ENCODE measurements at places on chromosomes 5 and 9.

DNA sequence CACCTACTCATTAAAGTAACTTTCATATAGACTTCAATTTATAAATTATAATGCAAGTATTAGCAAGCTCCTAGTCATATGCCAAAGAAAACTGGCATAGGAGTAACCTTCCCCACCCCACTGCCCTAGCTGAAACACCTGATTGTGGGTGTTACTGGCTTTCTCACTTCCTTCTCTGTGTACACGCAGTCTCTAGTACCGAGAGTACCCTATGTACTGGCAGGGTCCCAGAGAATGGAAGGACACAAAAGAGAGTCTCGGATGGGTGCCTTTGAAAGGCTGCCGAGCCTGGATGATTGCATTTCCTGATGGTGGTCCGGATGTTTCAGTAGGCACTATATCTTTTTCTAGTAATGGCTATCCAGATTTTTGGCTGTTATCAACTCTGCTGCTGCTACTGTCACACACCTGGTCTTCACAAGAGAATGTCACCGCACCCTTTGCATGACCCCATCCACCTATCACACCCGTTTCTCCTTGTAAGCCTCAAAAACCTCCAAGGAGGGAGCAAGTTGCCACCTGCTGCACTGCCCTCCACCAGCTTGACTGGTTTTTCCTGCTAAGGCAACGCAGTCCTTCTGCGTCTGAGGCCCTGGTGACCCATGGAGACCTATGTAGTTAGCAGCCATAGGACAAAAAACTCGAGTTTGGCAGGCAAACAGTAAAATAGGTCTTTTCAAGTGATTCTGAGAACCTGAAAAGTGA lies 53.8 kb upstream of the CLINT1 start:
- no peak for DNase-seq

DNA sequence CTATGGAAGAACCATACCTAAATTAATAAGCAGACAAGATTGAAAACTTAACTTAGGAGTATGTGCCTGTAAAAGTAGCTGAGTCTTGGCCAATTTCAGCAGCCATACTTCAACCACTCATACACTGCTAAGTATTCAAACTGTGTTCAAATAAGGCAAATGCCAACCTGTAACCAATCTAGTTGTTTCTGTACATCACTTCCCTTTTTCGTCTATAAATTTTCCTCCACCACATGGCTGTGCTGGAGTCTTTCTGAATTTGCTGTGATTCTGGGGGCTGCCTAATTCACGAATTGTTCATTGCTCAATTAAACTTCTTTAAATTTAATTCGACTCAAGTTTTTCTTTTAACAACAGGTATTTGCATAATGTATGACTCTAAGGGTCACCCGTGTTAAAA lies 184.4 kb downstream of the PLK2 start:
- DNase-seq, result no peak

GRCh38 chr9:25537808-25538207 lies 140.4 kb downstream of the TUSC1 start:
- no peak for DNase-seq

- DNase-seq, result no peak
Measured at GRCh38 chr9:110911659-110912418, 126.4 kb downstream of the LPAR1 start.

- no peak for DNase-seq
Measured at GRCh38 chr5:107776922-107777740, 106.4 kb upstream of the EFNA5 start.

- DNase-seq, result no peak
Measured at GRCh38 chr5:154741415-154741814, 13.8 kb upstream of the LARP1 start.

GRCh38 chr9:97666907-97667686 lies 30.0 kb downstream of the XPA start:
- DNase-seq, result no peak

DNA sequence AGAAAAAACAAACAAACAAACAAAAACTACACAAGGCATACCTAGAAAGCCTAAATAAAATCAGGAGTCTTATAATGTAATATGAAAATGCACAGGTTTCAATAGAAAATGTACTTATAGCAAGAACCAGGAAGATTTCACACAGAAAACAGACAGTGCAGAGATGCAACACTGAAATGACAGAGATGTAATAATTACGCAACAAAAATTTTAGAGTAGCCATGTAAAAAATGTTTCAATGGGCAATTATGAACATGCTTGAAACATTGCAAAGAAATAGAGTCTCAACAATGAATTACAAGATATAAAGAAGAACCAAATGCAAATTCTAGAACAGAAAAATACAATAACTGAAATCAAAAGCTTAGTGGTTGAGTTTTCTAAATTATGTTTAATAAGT lies 405.9 kb downstream of the PLK2 start:
- DNase-seq, result no peak

DNA sequence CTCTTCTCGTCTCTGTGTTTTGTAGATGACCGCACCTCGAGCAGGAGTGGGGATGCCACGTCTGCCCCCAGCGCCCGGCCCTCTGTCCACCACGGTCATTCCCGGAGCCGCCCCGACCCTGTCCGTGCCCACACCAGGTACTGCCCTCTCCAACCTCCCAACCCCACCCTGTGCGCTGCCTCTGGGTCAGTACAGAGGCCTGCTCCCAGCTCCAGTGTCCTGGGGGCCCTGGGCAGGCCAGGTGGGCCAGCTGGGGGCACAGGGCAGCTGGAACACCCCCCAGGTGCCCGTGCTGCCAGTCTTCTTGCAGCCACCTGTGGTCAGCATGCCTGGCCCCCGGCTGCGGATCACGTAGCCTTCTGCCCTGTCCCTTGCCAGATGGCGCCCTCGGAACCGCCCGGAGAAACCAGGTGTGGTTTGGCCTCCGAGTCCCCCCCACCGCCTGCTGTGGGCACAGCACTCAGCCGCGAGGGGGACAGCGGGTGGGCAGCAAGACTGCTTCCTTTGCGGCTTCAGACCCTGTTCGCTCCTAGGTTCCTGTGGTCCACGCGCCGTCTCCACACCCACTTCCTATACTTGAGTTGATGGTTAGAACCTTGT lies 133.7 kb downstream of the WNK2 start:
- no peak for DNase-seq

DNA sequence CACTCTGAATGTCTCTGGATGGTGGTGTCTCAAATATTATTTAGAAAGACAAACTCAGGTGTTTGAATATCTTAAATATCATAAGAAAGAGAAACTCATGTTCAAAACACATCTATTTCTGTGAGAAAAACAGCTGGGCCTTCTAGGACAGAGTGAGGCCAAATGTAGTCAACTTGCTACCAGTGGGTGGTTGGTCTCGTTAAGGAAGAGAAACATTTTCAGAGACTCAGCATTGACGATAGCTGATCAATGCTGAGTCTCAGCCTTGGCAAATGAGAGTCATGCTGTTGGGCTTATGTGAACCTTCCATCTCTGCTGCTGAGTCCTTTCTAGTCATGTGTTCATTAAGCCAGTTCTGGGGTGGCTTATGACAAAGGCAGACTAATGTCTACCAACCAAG lies 418.0 kb downstream of the CETN3 start:
- DNase-seq, result no peak

GRCh38 chr5:111234125-111234524 lies 9.9 kb downstream of the CAMK4 start:
- DNase-seq, result no peak

DNA sequence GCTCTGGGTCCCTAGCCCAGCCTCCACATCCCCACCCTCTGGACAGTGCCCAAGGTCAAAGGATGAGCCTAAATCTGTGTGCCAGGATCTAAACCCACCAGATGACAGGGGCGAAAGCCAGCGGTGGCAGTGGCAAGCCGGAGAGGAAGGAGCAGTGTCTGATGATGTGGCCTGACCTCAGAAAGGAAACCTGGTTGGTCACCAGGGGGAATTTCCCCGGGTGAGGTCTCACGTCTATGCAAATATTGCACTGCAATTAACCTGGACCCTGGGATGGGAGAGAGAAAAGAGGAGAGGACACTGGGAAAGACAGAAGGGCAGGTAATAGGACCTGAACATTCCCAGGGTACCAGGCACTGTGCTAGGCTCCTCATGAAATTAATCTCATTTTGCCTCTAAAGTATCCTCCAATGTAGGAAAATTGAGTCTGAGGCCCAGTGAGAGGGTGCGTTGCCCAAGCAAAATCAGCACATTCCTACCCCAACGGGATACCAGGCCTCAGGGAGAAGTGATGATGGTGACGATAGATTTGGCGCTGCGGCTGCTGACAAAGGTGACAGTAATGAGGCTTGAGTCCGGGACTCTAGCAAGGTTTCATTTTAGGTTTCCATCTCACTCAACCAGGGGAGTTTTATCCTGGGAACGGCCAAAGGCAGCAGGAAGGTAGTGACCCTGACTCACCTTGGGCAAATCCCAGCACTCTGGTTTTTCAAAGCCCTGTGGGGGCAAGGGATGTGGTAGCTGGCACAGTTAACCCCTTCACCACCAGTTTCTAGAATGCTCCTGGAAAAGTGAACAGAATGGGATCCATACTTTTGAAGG lies 13.4 kb upstream of the TNIP1 start:
- DNase-seq, result no peak

- DNase-seq, result no peak
Measured at GRCh38 chr5:150342583-150342982, 14.9 kb upstream of the TCOF1 start.

GRCh38 chr5:159906943-159907342 lies 9.3 kb upstream of the ADRA1B start:
- DNase-seq, result no peak

GRCh38 chr5:88813805-88814575 lies 69.0 kb downstream of the MEF2C start:
- DNase-seq, result no peak

- no peak for DNase-seq
Measured at GRCh38 chr9:95954940-95955339, 79.4 kb downstream of the ERCC6L2 start.

GRCh38 chr9:4666042-4666699 lies at the start of gene SPATA6L:
Gene SPATA6L, minus strand, starts transcription at chr9:4666480. Its CDS starts 230 bp downstream, at chr9:4666250.
- peak; percentile 59 for DNase-seq

DNA sequence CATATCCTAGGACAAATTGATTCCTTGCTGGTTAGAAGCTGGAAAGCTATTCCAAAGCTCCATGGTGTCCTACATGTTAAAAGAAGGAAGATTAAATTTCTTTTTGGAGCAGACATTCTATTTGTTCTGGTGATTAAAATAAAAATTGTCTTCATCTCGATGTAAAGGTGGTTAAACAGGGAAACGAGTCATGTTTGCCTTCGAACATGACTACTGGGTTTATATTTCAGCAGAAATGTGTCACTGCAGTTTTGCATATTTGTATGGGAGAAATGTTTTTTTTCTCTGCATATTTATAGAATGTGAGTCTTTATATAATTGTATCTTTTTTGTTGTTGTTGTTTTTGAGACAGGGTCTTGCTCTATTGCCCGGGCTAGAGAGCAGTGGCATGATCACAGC lies 36.4 kb downstream of the ADAMTS12 start:
- no peak for DNase-seq

GRCh38 chr9:124260769-124261603 lies 3.2 kb downstream of the NEK6 start:
- DNase-seq, result no peak

GRCh38 chr9:38118862-38119438 lies 49.9 kb upstream of the SHB start:
- peak; percentile 26 for DNase-seq

GRCh38 chr5:4083591-4084337 lies 488.1 kb downstream of the IRX1 start:
- DNase-seq, result no peak

GRCh38 chr5:72076621-72077300 lies 30.5 kb upstream of the MAP1B start:
- DNase-seq, result no peak

DNA sequence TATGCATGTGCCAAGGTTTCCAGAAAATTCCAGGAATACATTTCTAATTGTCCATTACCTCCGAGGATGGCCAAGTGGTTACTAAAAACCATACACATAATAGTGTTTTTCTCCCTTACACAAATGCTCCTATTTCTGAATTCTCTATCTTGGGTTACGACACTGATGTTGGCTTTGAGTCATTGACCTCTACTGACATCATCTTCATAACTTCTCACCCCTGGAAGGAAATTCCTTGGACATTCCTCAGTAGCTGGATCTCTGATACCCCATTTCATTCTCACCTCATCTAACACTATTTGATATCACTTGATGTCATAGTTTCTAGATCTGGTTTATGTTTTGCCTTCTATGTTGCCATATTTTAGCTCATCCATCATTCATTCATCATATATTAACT lies 287.2 kb downstream of the CTNND2 start:
- DNase-seq, result no peak

GRCh38 chr5:9126490-9126889 lies 419.4 kb downstream of the SEMA5A start:
- DNase-seq, result no peak

- no peak for DNase-seq
Measured at GRCh38 chr9:137068539-137069507, 1.5 kb downstream of the SAPCD2 start.

DNA sequence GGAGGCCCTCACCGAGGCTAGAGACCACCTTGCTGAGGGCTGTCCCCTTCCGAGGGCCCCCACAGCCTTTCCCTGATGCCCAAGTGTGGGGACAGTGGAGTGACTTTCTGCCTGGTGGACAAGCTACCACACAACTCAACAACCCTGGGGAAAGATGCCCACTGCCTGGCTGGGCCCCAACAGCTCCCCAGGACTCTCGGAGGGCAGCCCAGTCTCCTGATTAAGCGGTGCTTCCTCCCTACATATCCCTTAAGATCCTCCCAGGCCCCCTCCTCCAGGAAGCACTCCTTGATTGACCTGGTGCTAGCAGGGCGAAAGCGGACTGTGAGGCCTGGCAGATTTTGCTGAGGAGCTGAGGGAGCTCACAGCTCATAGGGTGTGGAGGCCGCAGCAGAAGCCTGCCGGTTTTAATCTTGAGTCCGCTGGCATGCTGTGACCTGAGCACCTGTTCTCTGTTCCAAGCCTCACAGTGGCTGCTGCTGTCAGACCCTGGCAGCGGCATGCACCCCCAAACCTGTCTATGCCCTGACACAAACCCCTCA lies 2.2 kb downstream of the NSMF start:
- DNase-seq, result no peak

- no peak for DNase-seq
Measured at GRCh38 chr5:173474881-173475287, 141.6 kb downstream of the BOD1 start.

DNA sequence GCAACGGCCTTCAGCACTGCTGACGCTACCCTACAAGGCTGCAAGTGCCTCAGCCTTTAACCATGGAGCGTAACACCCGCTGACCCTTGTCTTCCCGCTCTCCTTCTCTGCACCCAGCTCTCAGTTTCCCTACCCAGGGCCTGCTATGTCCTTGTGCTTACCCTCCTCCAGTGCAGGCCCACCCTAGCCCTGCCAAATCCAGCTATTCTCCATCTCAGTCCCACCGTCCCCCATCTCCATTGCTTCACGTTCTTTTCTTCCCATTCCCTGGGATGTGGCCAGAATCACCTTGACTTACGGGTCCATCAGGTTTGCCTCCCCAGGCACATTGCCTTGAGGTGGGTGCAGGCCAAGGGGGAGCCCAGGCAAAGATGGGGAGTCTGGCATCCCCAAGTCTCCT lies 91.2 kb downstream of the PAX5 start:
- DNase-seq, result no peak

GRCh38 chr9:70551396-70551795 lies 136.9 kb upstream of the KLF9 start:
- DNase-seq, result no peak
